ENCODE measurements at places on chromosomes 16 and 17.

DNA sequence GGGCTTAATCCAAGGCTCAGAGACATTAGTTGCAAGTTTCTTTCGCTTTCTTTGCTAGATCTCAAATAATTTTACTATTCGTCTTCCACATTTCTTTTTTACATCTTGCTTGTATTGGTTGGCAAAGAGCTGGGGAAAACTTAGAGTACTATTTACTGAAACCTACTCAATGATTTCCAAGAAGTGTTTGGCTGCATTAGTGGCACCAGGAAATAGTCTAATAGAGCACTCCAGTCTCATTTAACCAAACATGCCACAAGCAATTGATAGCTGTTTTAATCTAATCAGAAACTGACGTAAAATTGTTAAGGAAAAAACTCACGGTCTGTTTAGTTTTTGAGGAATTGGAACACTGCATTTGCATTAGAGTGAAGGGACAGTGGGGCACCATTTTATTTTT is 29.0 kb downstream of the NUP93 start:
- no peak for DNase-seq

DNA sequence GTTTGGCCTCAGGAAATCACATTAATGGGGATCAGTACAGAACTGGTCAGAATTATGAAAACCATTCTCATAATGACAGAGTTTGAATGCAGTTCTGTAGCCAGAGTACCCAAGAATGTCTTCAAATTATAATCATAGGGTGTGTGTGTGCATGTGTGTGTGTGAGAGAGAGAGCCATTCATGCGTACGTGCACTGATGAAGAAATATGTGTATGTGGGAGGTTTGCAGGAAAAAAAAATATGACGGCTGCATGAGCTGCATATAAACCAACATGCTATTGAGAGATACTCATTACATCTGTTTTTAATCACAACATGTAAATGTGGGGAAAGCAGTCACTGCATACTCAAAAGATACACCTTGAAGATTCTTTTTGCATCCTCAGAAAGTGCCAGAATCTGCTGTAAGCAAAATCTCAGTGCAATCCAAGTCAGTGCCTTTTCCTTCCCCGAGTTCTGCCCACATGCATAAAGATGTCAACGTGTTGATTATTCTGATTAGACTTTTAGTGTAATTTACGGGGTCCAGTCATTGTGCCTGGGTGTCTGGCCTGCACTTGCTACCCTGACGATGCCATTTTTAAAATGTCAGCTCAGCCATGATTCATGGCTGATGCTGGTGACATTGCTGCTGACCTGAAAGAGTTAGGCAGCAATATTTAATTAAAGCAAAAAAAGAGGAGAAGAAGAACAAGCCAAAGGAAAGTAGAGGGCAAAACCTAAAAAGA is 378.7 kb upstream of the ZFHX3 start:
- no peak for DNase-seq

GRCh38 chr16:81778861-81779535 is at the start of gene PLCG2:
PLCG2 (plus strand) TSS chr16:81779291; CDS start chr16:81785990, 6,699 bp downstream.
- DNase-seq, result no peak

GRCh38 chr17:3804503-3804931 is 3.5 kb upstream of the ITGAE start:
- DNase-seq, result no peak

- DNase-seq, result no peak
Measured at GRCh38 chr17:67035131-67036083, 8.9 kb upstream of the CACNG1 start.

DNA sequence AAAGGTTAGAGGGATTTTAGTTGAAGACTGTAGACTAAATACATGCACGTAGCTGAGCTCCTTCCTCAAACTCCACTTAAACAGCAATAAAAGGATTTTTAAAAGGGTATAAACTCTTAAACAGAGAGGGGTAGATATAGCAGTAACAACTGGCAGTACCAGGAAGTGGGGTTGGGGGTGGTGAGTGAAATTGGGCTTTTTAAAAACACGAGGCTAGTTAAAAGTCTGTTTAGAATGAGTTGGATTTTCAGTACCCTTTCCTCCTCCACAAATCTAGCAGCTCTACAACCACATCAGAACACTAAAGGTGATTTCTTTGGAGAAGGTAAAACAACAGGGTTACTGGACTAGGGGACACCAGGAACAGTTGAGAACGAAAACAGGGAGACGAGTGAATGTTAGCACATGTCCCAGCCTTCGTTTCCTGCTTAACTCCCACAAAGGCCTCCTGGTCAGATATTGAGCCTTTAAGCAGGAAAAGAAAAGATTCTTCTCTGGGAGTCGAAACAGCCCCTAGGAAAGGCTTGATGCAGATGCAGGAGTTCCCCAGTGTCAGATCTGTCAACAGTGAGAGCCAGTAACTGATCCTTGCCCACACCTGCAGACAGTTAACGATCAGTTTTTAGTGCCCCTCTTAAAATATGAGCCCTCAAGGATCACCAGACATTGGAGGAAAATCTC is 13.8 kb downstream of the NETO2 start:
- no peak for DNase-seq
